8988T (cell line): ENCODE measurements at places on chromosomes 1 and 21.

DNA sequence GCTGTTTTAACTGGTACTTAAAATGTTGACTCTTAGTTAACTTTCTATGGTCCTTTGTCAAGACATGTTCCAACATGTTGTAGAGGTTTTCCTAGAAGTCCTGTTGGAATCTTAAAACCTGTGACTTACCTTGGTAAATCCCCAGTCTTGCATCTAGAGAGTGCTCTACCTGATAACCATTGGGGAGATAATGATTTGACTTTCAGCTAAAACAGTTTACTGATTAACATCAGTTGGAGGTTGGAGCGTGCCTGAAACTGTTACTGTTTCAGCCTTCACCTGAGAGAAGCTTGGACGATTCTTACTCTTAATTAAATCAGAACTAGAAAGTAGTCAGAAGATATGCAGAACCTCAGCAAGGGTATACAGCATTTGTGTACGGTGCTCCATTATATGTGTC is 8.8 kb downstream of the MDM4 start:
- DNase-seq = no peak

DNA sequence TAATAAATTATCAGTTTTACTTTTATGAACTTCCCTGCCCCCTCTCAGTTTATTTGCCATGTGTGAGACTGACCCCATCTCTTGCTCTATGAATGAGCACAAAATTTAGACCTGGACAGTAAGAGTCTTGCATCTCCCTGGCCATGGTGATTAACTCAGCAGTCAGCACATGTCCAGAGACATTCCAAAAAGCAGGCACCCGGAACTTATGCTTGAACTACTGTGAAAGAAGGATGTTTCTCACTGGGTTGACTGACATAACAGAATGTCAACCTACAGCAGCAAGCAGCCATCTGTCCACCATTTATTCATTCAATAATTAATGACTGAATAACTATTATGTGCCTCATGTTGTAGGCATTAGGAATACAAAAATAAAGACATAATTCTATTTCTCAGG is 11.3 kb upstream of the SEC16B start:
- no peak for DNase-seq

DNA sequence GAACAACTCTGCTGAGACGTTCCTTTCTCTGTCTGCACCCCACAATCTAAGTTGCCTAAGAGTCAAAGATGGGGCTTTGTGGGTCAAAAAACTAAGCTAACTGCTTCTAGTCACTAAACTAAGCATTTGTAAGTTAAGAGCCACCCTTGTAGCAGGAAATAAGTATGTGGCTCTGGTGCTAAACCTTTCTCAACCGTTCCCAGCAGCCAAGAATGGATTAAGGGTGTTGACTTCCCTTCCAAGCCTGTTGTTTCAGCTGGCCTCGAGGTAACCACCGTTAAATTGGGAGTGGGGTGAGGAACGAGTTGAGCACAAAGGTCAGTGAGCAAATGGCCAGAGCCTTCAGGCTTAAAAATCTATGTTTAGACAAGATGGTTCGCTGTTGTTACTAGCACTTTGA is 169.1 kb downstream of the TRIM33 start:
- no peak for DNase-seq

DNA sequence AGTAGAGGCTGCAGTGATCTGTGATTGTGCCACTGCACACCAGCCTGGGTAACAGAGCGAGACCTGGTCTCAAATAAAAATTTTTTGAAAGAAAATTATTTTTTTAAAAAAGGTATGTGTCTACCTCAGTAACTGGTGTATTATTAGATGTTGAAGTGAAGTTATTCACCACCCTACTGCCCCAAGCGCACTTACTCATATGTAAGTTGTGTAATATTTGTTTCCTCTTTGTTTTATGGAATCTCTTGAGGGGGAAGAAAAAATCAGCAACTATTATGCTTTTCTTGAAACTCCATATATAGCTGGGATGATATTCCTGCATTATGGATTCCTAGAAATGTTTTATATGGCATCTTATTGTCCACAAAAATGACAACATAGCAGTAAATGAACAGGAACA is 21.3 kb downstream of the RBM15 start:
- no peak for DNase-seq

DNA sequence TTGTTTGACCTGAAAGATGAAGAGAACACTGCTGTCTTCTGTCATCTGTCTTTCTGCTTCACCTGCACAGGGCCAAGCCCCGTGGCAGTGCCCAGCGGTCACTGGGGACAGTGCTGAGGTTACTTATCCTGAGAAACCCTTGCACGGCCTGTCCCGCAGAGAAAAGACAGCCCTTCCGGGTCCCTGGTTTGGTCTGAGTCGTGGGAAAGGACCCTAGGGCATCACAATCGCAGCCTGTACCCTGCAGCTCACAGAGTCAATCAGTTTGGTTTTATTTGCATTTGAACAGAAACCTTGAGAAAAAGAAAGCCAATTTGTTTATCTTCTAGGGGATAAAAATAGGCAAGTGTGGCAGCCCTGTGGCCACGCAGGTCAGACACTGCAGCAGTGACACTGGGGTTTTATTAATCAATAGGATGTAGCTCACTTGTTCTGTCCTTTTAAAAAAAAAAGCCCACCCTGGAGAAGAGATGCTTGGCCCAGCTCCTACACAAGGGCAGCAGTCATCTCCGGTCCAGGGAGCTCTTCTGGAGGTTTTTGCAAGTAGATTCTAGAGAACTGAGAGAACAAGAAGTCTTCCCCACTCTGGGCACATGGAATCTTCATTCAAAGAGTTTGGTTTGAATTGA is 120.0 kb downstream of the PEX14 start:
- no peak for DNase-seq

DNA sequence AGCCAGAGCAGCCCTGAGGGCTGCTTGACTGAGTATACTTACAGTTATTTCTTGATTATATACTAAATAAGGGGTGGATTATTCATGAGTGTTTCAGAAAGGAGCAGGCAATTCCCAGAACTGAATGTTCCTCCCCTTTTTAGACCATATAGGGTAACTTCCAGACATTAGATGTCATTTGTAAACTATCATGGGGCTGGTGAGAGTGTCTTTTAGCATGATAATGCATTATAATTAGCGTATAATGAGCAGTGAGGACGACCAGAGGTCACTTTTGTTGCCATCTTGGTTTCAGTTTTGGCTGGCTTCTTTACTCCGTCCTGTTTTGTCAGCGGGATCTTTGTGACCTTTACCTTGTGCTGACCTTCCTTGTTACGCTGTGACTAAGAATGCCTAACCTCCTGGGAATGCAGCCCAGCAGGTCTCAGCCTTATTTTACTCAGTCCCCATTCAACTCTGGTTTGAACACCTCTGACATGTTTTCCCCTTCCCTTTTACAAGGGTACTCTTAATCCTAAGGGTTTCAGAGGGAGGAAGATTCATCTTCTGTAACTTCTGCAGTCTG is 16.2 kb downstream of the KCTD3 start:
- DNase-seq = no peak

- DNase-seq = no peak
These were observed 50.1 kb downstream of the PRDM16 start for GRCh38 chr1:3119061-3119460.

- no peak for DNase-seq
These were observed 1.6 kb downstream of the CD1B start for GRCh38 chr1:158329733-158330132.

GRCh38 chr1:28416509-28417194 is 47.1 kb downstream of the PHACTR4 start:
- no peak for DNase-seq
